Thoracic aorta (tissue), 2 donors: ENCODE measurements at places on chromosomes 2 and 18. TPM values are rescaled to one million over a fixed set of nuclear protein-coding genes. Genes with fewer than 3 reads are reported as not detected.

Gene EPB41L3
- 77.2 TPM for total RNA-seq

Gene IL1B
- 6.2 TPM for total RNA-seq

DNA sequence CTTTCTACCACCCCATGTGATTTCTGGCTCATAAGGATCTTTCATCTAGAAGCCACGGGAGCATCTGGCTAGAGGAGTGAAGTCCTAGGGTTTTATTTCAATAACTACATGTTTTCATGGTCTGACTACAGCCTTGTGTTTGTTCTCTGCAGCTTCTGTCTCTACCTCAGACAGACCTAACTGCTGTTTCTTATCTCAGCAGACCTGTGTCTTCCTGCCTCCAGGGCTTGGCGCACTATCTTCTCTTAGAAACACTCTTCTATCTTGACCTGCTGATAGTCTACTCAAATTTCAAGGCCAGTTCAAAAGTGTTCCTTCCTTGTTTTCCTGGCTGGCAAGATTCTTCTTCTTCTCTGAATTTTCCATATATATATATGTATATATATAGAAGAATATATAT, 11.0 kb upstream of the TRIB2 start:
- peaks cover 8% of the 10 kb centered on the region for H3K4me1 ChIP-seq
- no peaks in the 10 kb centered on the region for H3K27me3 ChIP-seq
- no peak overlapping the region for H3K4me3 ChIP-seq
- no peak for DNase-seq
- no peaks in the 10 kb centered on the region for H3K36me3 ChIP-seq

DNA sequence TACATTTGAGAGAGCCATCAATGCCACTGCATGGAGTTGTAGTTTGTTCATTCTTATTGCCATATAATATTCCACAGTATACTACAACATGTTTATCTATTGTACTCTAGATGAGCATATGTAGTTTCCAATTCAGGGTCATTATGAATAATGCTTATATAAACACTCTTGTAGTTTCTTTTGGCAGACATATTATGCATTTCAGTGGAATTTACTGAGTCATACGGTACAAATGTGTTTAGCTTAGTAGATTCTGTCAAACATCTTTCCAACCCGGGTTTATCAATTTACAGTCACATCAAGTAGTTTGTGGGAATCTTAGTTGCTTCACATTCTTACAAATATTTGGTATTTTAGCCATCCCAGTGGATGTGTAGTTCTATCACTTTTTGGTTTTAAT, 161.1 kb downstream of the KCNH7 start:
- no peak overlapping the region for H3K27ac ChIP-seq
- H3K27me3 ChIP-seq, result no peaks in the 10 kb centered on the region
- H3K36me3 ChIP-seq, result no peaks in the 10 kb centered on the region

DNA sequence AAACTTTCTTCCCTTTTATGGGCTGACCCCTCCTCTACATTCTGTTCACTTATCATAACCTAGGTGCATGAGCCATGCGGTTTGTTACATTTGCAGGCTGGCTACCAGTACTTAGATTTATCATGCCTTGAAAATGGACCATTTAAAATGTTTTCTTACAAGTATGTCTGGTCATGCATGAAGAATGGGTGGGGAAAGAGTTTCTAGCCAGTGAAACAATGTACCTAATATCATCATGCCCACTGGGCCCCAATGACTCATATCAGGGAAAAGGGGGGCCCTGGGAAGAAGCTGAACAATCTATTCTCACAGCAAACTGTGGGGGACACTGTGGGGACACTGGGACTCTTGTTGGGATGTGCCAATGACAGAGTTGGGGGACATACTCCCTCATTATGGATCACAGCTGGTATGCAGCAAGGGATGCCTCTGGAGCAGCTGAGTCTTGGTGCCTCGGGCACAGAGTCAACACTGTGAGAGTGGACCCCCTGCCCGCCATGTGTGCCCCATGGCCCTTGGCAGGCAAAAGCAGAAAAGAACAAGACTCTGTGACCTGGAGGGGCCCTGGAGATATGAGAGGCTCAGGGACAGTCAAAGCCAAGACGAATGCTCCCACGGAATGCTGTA, 156.3 kb downstream of the ZNF516 start:
- H3K27ac ChIP-seq, result no peak overlapping the region
- DNase-seq, result no peak
- no peak overlapping the region for H3K4me3 ChIP-seq
- no peaks in the 10 kb centered on the region for H3K4me1 ChIP-seq
- H3K36me3 ChIP-seq, result no peaks in the 10 kb centered on the region
